Ovary (tissue), 10 donors: ENCODE measurements at places on chromosomes 12 and 14.

DNA sequence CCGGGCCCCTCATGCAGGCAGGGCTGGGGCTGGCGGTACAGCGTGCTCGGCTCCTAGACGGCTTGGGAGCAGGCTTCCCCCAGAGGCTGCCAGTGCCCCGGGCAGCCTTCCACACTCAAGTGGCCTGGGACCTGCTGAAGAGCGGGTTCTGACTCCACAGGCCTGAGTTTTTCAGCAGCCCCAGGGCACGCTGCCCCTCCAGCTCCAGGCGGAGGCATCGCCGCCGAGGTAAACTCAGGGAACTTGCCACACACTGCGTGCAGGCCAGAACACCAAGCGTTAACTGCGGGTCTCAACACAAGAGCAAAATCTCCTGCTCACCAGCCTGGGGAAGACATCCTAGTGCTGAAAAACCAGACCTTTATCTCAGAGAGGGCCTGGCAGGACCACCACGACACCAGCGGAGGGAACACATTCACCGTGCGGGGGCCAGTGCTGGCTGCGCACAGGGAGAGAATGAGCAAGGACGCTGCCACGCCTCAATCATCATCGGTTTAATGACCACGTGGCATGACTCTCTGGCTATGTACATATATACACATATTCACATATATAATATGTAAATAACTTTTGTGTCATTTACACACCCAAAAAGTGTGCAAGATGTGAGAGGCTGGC lies 21.3 kb downstream of the PSMC1 start:
- no peak for DNase-seq

DNA sequence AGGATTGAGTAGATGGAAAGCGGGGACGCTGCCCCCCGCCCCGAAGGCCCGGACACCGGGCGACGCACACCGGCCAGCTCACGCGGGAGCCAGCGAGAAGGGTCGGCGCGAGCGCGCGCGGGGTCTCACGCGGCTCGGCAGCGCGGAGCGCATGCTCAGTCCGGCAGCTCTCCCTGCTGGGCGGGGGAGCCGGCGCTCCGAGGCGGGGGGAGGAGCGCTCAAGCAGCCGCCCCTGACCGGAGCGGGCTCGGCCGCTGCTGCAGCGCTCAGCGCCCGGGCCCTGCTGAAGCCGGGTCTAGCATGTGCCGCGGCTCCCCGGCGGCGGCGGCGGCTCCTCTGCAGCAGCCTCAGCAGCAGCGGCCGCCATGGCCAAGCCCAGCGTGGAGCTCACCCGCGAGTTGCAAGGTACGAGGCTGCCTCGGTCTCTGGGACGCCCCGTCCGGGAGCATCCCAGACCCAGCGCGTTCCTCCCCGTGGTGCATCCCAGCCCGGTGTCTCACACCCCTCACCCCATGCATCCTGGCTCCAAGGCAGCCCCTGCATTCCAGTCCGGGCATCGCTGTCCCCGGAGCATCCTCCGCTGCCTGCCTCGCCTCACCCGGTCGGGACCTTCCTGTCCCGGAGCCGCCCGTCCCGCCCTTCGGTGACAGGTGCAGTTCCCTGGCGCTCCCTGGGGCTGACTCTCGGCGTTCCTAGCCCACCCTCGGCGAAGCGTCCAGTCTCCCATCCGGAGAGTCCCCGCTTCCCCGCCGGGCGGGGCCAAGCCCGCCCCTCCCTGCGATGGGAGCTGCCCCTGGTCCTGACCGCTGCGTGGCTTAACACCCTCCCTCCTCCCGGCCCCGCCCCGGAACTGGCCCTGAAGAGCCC lies at the start of gene CARMIL3:
TSS of gene CARMIL3 (plus strand) at position 221 of the 867 bp plus-strand sequence. CDS start at position 366, 145 bp downstream.
- DNase-seq: peak; percentile 76

GRCh38 chr12:102564026-102564425 lies 83.7 kb upstream of the IGF1 start:
- no peak for DNase-seq

GRCh38 chr12:88628856-88629509 lies 48.7 kb upstream of the KITLG start:
- DNase-seq: no peak

- DNase-seq: peak; percentile 35
Observed at GRCh38 chr12:93682846-93683261, 5.7 kb downstream of the CRADD start.

DNA sequence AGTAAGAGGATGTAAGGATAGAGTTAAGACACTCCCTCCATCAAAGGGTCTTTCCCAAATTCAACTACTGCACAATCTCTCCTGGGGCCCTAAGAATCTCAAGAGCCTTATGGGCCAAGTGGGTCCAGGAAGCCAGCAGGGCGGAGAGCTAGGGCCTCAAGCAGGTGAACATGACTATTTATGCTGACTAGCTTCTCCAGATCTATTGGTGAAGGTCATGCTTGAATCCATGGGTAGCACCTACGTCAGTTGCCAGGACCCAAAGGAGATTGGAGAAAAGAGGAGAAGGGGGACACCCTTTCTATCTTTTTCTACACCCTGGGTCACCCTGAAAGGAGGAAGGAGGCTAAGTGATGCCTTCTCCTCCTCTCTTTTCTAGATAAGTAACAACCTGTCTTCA lies 534.2 kb upstream of the MIS18BP1 start:
- DNase-seq: no peak

DNA sequence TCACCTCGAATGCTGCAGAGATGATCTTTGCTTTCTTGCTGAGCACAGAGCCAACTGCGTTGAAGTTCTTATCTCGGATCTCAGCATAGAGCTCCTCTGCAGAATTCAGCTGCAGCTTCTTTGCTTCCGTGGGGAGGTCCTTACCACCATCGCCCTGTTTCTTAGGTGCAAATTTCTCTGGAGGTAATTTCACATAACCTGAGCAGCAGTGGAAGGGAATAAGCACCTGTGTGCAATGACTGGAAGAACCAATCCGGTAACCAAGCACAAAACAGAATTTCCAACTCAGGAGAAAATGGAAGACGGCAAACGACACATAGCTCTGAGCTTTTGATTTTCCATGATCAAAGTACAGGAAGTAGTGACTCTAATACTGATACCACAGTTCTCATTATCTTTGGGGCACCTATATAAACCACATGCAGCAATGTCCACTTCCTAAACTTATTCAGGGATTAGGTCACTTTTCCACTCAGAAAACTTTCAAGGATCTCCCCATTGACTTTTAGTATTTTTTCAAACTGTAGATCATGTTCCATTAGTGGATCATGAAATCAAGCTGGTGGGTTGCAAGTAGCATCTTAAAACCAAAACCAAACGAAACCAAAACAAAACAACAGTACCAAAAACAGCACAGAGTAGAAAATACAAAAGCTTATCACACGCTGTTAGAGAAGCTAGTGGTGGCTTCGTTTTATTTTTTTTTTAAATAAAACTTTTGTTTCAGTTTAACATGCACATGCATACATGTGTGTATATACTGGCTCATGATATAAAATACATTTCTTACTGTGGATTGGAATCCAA lies 18.9 kb upstream of the DIABLO start:
- no peak for DNase-seq

DNA sequence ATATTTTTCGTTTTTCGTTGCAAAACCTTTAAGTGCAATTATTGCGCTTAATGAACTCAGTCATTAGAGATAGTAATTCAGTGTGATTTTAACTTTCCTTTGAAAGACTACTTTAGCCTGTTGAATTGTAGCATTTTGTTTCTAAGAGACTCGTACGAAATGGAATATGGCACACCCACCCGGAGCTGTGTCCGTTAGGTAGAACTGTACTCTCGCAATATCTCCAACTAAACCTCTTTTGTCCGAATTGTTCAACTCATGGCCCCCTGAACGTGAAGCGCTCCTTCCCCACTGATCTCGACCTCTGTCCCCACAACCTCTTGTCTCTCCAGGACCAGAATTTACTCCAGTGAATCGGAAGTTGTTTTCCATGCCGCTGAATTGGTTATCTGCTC lies 800 bp downstream of the PCNX4 start:
- DNase-seq: peak; percentile 31

DNA sequence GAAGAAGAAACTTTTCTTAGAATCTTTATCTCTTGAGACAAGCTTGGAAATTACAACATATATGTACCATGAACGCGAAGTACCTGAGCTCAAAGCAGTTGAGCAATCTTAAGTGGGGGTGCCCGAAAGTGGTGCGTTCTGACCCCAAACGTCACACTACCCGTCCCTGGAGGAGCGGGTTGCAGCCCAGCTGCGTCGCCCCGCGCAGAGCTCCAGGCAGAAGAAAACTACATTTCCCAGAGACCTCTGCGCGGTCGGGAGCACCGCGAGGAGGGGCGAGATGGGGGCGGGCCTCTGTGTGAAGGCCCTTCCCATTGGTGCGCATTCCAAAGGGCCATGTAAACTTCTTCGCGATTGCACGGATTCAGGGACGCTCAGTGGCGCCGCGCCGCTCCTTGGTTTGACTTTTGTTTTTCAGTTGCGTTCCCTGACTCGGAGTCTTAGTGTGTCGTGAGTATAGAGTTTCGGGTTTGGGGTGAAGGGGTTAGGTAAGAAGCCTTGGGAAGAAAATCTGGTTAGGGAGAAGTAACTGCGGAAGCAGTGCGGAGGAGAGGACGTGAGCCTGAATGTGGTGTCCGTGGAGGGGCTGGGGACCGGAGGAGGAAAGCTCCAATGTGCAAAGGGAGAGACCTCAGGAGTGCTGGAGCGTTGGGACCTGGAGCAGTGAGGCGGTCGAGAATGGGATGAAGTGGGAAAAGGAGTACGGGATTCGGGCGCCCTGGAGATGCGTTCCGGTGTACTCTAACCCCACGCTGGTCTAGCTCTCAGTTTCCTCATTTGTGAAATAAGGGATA lies at the start of gene CCDC77:
TSS of gene CCDC77 (plus strand) at position 410 of the 794 bp plus-strand sequence. CDS start 7,740 bp downstream, outside the sequence.
- DNase-seq: peak; percentile 95

DNA sequence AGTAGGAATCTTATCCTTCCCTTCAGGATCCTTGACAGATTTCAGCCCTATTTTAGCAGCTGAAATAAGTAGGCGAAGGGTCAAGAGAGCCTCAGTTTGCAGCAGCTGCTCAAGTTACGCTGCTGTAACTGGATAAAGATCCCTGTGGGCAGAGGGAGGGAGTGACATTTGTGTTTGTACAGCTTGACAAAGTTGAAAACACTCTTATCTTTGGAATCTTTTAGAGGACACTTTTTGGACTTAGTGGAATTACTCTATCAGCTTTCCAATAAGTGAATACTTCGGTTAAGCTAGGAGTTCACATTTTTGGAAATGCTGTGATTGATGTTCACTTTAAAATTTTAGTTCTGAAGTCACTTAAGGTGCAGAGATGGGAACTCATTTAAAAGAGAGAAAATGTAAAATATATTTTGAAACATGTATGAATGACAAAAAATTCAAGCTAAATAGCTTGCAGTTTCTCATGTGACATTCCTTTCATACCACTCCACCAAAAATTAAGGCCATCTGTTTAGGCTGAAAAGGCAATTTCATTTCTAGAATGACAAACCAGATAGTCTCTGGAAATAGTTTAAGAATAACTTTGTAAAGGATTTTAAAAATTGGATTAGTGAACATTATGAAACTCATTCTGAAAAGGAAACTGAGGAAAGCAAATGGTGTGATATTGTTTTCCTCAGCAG lies 55.2 kb downstream of the SLC38A4 start:
- no peak for DNase-seq

DNA sequence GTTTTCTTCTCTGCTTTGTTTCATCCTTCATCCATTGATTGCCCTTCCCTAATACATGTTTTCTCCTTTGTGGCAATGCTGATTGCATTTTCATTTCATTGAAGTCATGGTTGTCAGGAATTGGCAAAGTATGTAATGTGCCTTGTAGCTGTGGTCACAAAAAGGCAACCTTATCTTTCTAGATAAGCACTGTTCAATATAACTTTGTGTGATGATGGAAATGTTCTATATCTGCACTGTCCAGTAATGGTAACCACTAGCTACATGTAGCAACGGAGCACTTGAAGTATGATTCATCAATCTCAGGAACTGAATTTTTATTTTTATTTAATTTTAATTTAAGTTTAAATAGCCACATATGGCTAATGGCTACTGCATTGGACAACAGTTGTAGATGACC lies 79.8 kb downstream of the PCNX1 start:
- DNase-seq: no peak

DNA sequence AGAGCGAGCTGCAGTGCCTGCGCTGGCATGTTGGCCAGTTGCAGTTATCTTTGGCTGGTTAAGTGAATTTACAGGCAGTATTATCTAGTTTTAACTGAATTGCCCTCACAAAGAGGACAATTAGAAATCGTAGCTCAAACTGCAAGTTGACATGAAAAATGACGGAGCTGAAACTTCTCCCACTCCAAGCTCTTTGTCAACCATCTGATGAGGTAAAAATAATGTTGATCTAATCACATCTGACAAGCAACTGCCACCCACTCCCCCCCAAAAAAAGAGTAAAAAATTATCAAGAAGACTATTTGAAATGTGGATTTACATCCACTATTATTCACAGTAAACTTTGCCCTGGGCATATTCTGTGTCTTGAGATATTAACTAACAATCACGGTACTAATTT lies 84.7 kb upstream of the VASH1 start:
- no peak for DNase-seq

- DNase-seq: peak; percentile 13
Observed at GRCh38 chr14:104218361-104219180, 80.2 kb downstream of the KIF26A start.

DNA sequence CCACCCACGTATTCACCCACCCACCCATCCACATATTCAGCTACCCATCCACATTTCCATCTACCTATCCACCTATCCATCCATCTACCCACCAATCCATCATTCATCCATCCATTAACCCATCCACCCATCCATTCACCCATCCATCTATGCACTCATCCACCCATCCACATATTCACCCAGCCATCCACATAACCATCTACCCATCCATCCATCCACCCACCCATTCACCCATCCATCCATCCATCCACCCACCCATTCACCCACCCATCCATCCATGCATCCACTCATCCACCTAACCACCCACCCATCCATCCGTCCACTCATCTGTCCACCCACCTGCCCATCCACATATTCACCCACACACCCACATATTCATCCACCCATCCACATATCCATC lies 70.5 kb downstream of the LGMN start:
- DNase-seq: no peak

GRCh38 chr14:64581363-64581762 lies 31.6 kb downstream of the PPP1R36 start:
- no peak for DNase-seq

DNA sequence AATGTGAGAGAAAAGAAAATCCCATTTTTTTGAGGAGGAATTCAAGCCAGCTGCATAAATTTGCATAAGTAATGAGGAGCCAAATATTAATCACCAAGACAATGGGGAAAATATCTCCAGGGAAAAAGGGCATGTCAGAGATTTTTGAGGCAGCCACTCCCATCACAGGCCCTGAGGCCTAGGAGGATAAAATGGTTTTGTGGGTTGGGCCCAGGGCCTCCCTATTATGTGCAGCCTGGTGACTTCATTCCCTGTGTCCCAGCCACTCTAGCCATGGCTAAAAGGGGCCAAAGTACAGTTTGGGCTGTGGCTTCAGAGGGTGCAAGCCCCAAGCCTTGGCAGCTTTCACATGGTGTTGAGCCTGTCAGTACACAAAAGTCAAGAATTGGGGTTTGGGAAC lies 1051.0 kb upstream of the FOXG1 start:
- no peak for DNase-seq

DNA sequence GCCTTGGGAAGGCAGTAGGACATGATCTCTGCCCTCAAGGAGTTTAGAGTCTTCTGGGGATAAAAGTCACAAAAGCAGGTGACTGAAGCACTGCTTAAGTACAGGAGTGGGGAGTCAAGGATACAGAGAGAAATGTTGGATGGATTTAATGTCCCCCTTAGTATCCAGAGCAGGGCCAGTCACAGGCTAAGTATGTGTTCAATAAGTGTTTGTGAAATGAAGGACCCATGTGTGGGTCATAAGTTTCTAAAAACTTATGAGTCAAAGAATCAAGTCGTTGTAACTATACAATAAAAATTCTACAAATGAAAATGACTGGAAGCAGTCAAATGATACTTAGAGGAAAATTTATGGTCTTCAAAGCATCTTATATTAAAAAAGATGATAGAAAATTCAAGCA lies 25.1 kb downstream of the KRT80 start:
- no peak for DNase-seq
